ENCODE measurements at places on chromosomes 7 and 10.

DNA sequence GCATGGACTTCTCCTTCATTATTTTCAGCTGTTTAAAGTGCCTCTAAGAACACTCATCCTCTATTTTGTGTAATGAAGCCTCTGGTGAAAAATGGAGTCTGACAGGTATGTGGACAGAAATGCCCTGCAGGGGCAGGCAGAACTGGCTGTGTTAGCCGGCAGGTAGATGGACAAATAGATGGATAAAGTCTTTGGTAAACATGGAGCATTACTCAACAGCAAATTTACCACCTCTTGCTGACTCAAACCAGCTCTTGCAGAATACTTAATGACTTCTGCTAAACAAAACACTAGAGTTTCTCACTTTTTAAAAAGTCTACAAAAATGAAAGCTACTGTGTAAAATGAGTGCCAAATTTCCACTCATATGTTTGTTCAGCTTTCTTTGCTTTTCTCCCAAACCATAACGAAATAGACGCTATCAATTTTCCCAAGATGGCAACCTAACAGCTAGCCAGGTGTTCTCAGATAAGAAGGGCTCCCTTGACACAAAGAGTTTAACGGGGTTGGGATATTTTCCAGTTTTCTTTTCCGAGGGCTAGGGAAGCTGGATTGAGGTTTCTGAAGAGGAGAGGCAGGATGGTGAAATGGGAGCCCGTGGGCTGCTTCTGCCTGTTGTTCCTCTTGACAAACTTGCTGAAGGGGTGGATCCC, 71.9 kb upstream of the HABP2 start:
- no peak for DNase-seq

- DNase-seq, result no peak
These were observed 20.3 kb upstream of the PRKCQ start for GRCh38 chr10:6600224-6600987.

DNA sequence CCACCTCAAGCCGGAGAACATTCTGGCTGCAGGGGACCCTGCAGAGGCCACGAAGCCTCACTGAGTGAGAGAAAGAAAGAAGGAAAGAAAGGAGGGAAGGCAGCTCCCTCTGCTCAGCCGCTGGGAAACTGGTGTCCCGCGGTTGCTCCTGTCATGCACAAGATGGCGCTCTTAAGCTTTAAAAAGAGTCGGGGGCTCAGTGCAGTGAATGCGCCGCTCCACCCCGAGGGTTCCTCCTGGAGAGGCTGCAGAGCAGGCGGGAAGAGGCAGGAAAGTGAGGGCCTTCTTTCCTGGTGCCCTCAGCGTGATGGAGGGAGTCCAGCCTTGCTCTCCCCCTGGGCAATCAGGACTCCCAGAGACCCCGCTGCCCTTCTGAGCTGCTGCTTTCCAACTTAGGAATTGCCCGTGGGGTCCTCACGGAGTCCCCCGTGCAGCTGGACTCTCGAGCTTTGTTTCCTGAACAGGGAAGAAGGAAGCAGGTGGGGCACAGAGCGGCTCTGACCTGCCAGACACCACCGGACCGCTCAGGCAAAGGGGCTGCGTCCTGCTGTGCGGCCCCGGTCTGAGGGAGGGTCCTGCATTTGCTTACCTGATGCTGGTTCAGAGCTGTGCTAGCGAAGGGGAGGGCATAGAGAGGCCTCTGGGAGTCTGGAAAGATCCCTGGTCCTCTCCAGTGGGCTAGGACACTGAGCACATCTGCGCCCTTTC, 141.9 kb upstream of the MKI67 start:
- DNase-seq, result no peak

- DNase-seq, result no peak
These were observed 257.6 kb upstream of the IGFBP3 start for GRCh38 chr7:46178661-46179060.

DNA sequence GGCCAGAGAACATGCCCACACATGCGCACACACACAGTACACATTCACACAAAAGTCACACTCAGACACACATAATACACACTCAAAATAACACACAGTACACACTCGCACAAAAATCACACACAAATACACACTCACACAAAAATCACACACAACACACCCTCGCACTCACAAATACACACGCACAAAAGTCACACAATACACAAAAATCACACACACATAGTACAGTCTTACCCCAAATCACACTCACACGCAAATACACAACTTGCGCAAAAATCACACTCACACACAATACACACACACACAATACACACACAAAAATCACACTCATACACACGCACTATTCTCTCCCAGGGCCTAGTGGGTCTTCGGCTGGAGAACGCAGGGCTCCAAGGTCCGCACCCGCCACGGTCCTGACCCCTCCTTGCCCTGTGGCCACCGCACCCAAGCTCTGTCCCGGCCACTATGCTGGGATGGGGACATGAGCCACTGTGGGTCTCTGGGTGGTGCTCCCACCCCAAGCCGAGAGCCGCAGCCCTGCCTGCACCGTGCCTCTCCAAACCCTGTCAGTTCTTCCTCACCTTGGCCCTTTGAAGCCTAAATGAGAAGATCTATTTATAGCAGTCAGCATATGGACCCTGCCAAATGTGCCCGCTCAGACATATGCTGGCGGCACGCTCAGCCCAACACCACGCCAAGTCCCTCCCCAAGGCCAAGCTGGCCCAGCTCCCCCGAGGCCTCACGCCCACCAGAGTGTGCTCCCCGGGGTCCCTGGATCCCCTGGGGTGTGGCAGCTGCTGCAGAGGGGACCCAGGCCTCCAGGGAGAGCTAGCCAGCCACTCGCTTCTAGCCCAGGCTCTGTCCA, 55.9 kb downstream of the ELFN1 start:
- DNase-seq, result no peak

GRCh38 chr10:80283536-80284199, 5.8 kb downstream of the MAT1A start:
- DNase-seq, result no peak

- no peak for DNase-seq
These were observed 2.1 kb downstream of the FAM20C start for GRCh38 chr7:194252-195009.
